HCT116 (cell line): ENCODE measurements at places on chromosomes 5 and 9. TPM values are rescaled to one million over a fixed set of nuclear protein-coding genes. Genes with fewer than 3 reads are reported as not detected.
A peak's percentile ranks its signal among the peaks of the same experiment; 100 is the strongest.

Gene SCGB3A2
- total RNA-seq, result not detected

Gene ZDHHC11B
- total RNA-seq, result 3.8 TPM

Gene GRXCR2
- total RNA-seq, result not detected

Gene PKD2L2
- total RNA-seq, result not detected

Gene GARIN3
- not detected for total RNA-seq

Gene TMC1
- 0.57 TPM for total RNA-seq

Gene KLHL3
- not detected for total RNA-seq

DNA sequence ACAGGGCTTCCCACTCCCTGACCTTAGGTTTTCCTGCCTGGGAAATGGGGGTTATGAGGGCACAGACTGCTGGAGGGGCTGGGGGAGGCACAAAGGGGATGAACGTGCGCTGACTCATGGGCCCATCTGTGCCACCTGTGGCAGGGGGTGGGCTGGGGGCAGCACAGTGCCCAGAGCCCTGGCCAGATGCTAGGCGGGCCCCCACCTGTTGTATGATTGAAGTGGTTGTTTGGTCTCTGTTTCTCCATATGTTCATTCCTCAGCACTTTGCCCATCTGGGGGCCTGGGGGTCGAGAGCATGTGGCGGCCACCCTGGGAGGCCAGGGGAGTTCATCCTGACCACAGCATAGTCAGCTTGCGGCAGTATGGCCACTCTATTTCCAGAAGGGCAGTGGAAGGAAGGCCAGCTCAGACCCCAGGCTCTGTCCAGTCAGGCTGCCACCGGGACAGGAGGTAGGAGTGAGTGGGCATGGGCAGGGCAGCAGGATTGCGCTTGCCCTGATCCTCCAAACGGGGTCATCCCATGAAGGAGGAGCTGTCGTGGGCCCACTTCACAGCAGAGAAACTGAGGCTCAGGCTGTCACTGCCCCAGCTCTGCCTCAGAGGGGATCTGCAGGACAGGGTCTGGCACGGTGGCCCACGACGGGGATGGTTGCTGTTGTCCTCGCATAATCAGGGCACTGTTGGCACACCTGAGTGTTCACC lies 841 bp upstream of the NINJ1 start:
- no peak for DNase-seq

DNA sequence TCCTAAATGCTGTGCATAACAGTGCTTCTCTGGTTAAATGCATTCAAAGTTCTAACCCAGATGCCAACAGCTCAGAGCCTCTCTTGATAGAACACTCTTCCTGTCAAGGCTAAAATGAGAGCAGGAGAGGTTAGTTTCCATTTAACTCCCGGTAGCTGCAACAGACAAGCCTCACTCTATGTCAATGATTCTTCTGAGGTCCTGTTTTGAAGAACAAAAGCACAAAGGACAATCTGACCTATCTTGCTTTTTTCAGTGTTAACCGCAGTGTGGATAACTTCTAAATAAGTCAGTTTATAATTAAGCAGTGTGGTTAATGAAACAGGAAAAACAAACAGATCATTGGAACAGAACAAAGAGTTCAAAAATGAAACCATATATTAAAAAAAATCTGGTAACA lies 80.7 kb downstream of the ANKRD55 start:
- no peak for DNase-seq

GRCh38 chr9:130635306-130635705 lies 29.1 kb upstream of the PRDM12 start:
- no peak for DNase-seq

DNA sequence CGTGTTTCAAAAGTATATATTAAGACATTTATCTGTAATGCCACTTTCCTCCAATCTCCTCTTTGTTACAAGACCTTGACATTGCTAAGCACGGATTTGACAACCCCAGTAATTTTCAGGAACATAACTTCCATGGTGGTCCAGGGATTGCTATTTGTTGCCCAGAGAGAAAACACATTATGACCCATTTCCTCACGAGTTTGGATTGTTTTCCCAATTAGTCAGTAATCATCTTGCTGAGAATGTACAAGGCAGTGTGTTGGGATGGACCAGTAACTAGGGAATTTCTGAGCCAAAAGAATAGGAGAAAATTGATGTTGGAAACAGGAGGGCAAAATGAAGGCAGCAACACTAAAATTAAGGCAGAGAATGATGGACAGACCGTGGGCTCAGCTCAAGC lies 574.1 kb downstream of the EBF1 start:
- DNase-seq, result no peak

DNA sequence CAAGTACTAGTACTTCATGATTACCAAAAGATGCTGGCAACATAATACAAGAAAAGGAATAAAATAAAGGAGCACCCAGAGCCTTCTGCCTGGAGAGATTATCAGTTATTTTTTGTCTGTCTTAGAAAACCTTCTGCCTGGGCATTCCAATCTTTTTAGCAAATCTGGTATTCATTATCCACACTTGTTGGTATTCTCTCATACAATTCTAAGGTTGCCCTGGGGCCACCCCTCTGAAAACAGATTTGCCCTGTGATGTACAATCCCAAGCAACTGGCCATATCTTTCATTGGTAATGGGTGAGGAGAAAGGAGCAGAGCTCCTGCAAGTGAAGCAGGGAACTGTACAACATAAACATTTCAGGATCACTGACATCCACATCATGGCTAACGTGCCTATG lies 47.8 kb downstream of the WDR41 start:
- DNase-seq, result no peak

- peak; percentile 6 for DNase-seq
Observed at GRCh38 chr5:104347119-104347708, 784.6 kb upstream of the NUDT12 start.

GRCh38 chr9:13967438-13967837 lies 346.5 kb downstream of the NFIB start:
- no peak for DNase-seq

- no peak for DNase-seq
Observed at GRCh38 chr5:113119246-113119924, 142.8 kb downstream of the DCP2 start.
